Subcutaneous preadipocyte (primary cell): ENCODE measurements at places on chromosomes 5 and 9. TPM values are rescaled to one million over a fixed set of nuclear protein-coding genes. Genes with fewer than 3 reads are reported as not detected.

Gene CDC20B
- not detected in 2 replicates for total RNA-seq

Gene THBS4
- total RNA-seq: 0.37 and 0.59 TPM in 2 replicates

Gene TRIM23
- 20.6 and 22.7 TPM in 2 replicates for total RNA-seq

Gene RBM18
- 6.2 and 6.8 TPM in 2 replicates for total RNA-seq

Gene IL13
- total RNA-seq: under 0.01 TPM in 1 of 2 replicates, not detected in the other

Gene MINAR2
- not detected in 2 replicates for total RNA-seq
